ENCODE measurements at places on chromosomes 2 and 18. TPM values are rescaled to one million over a fixed set of nuclear protein-coding genes. Genes with fewer than 3 reads are reported as not detected.

GRCh38 chr2:59575191-59575590 is 978.3 kb downstream of the BCL11A start:
- DNase-seq, result no peak

GRCh38 chr18:54946149-54946581 is 13.1 kb downstream of the CCDC68 start:
- DNase-seq, result no peak

GRCh38 chr2:229843613-229844012 is 78.2 kb downstream of the TRIP12 start:
- DNase-seq, result no peak

DNA sequence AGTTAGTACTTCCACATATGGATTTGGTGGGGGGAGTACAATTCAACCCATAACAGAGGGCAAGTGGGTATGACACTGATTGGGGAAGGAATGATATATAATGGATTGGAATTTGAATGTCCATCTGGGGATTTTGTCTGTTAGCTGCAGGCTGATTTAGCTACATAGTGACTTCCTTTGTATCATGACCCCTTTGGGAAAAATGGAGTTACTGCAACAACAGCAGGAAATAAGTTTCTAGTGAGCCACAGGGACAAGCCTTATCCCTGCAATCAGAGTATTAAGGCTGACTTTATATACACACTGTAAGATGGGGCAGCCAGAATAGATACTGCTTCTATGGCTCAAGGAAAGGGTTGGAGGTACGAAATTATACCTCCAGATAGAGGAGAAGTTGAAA is 404.4 kb upstream of the MEIS1 start:
- DNase-seq, result peak; percentile 28

DNA sequence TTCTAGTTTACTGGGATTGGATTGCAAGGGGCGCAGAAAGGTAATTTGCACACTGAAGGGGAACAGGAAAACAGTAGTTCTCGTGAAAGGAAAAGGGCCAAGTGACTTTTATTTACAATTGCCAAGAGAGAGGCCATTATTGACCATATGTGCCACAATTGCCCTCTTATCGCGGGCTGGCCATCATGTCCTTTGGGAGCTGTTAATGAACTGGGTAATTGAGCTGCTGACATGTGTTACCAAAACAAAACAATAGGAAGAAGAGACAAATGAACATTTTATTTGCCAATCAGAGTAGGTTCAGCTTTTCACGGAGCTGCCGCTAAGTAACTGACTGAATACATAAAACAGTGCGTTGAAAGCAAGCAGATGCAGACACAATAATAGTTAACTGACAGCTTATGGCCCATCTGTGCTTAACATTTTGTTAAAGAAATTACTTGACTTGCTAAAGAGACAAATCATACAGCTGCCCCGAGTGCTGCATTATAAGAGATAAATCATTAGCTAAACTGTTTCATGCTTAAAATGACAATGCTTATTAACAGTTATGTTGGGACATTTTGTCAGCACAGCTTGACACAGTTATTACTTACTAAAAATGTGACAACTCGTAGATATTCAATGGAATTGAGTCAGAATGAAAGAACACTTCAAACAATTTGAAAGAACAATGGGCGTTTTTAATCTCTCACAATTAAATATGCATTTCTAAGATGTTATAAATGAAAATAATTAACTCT is 57.5 kb downstream of the PAX3 start:
- DNase-seq, result peak; percentile 3

The ACMSD gene
- total RNA-seq, result 44.0 TPM

The HOXD8 gene
- 76.5 TPM for total RNA-seq

The AAMP gene
- 70.1 TPM for total RNA-seq

The ASIC4 gene
- total RNA-seq, result not detected

The CD28 gene
- 4.7 TPM for total RNA-seq
